ENCODE measurements at places on chromosomes 12 and 14. TPM values are rescaled to one million over a fixed set of nuclear protein-coding genes. Genes with fewer than 3 reads are reported as not detected.

Gene FAM90A1
- total RNA-seq: not detected

Gene ATF7
- 14.8 TPM for total RNA-seq

Gene PGF
- 3.5 TPM for total RNA-seq

Gene P3H3
- 3.1 TPM for total RNA-seq

Gene GPR84
- total RNA-seq: 0.29 TPM

Gene MANSC4
- not detected for total RNA-seq

Gene SLC35F4
- not detected for total RNA-seq

Gene MYL2
- total RNA-seq: not detected

- no peak overlapping the region for H3K27ac ChIP-seq
- no peaks in the 10 kb centered on the region for H3K27me3 ChIP-seq
- H3K4me1 ChIP-seq: no peaks in the 10 kb centered on the region
- H3K36me3 ChIP-seq: no peaks in the 10 kb centered on the region
- DNase-seq: no peak
Measured at GRCh38 chr12:110858848-110859247, 12.1 kb downstream of the CCDC63 start.

DNA sequence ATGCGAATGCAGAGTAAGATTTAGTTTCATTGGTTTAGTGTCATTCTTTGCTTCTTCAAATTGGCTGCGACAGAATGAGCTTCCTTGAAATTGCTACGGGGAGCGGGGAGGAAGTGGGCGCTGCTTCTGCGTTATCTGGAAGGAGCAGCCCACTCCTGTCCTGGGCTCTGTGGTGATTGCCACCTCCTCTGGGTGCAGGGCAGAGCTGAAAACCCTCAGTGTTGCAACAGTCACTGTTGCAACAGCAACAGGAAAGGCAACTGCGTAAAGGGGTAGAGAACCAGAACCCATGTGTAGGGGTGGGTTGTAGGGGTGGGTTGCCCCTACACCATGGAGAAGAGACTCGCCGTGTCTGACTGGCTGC, 57.7 kb downstream of the MAX start:
- DNase-seq: no peak
- H3K36me3 ChIP-seq: no peaks in the 10 kb centered on the region
- H3K4me1 ChIP-seq: peaks cover 8% of the 10 kb centered on the region
- no peak overlapping the region for H3K27ac ChIP-seq
- H3K27me3 ChIP-seq: no peaks in the 10 kb centered on the region

DNA sequence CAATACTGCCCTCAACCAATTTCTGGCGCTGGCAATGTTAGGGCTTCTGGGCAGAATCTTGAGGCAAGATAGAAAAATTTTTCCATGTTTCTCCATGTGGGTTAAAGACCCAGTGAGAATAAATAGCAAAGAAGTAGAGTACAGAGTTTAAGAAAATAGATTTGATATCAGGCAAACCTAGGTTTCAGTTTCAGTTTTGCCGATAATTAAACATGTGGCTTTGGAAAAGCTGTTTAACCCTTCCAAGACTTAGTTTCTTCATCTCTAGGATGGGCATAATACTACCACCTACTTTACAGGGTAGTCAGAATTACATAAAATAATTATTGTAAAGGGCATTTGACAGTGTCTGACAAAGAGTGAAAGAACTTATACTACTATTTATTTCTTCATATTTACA, 360.4 kb downstream of the PCNX1 start:
- H3K36me3 ChIP-seq: no peaks in the 10 kb centered on the region
- no peaks in the 10 kb centered on the region for H3K4me1 ChIP-seq
- H3K27me3 ChIP-seq: no peaks in the 10 kb centered on the region
- no peak overlapping the region for H3K4me3 ChIP-seq

DNA sequence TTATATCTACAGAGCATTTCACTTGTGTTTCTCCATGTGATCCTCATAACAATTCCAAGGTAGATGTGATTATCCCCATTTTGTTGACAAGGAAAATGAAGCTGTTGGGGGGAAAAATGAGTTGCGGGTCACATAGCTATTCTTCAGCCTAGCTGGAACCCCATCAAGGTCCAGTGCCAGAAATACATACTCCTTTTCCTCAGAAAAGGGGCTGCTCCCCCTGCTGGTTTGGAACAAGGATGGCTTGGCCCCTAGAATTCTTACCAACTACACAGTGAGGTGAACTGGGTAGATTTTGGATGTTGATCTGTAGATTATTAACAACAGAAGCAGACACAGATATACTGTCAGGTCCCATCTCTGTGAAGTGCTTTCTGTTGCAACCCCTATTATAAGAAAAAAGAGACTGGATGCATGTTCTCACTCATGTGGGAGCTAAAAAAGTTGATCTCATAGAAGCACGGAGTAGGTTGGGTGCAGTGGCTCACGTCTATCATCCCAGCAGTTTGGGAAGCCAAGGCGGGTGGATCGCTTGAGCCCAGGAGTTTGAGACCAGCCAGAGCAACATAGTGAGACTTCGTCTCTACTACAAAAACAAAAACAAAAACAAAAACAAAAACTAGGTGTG, 8.9 kb downstream of the IKZF4 start:
- H3K4me1 ChIP-seq: peaks cover 9% of the 10 kb centered on the region
- peak; percentile 84 for DNase-seq
- H3K27me3 ChIP-seq: no peaks in the 10 kb centered on the region
- H3K36me3 ChIP-seq: no peaks in the 10 kb centered on the region

- H3K4me3 ChIP-seq: peak within 1 kb of the TSS; percentile 78
- no peaks in the 10 kb centered on the region for H3K36me3 ChIP-seq
- H3K4me1 ChIP-seq: peaks cover 20% of the 10 kb centered on the region
- no peak within 1 kb of the TSS for H3K27ac ChIP-seq
Measured at GRCh38 chr14:61321385-61322010, at the start of gene PRKCH. Gene PRKCH, plus strand, starts transcription at chr14:61321579. Its CDS starts 523 bp downstream, at chr14:61322102.

- peaks cover 8% of the 10 kb centered on the region for H3K4me1 ChIP-seq
- H3K27me3 ChIP-seq: no peaks in the 10 kb centered on the region
- H3K27ac ChIP-seq: peak overlapping the region; percentile 3
- no peak overlapping the region for H3K4me3 ChIP-seq
Measured at GRCh38 chr14:95218472-95219193, 61.3 kb upstream of the DICER1 start.

- no peak for DNase-seq
- no peaks in the 10 kb centered on the region for H3K27me3 ChIP-seq
- H3K4me3 ChIP-seq: no peak overlapping the region
- no peaks in the 10 kb centered on the region for H3K4me1 ChIP-seq
Measured at GRCh38 chr14:71994416-71994815, 62.2 kb downstream of the RGS6 start.

- no peak overlapping the region for H3K4me3 ChIP-seq
- H3K27ac ChIP-seq: no peak overlapping the region
- no peaks in the 10 kb centered on the region for H3K36me3 ChIP-seq
- H3K27me3 ChIP-seq: no peaks in the 10 kb centered on the region
- peaks cover 25% of the 10 kb centered on the region for H3K4me1 ChIP-seq
Measured at GRCh38 chr12:70964867-70965510, 44.5 kb upstream of the PTPRR start.

GRCh38 chr12:126385785-126386184, 1320.5 kb downstream of the AACS start:
- no peak overlapping the region for H3K4me3 ChIP-seq
- H3K27me3 ChIP-seq: no peaks in the 10 kb centered on the region
- no peak overlapping the region for H3K27ac ChIP-seq

DNA sequence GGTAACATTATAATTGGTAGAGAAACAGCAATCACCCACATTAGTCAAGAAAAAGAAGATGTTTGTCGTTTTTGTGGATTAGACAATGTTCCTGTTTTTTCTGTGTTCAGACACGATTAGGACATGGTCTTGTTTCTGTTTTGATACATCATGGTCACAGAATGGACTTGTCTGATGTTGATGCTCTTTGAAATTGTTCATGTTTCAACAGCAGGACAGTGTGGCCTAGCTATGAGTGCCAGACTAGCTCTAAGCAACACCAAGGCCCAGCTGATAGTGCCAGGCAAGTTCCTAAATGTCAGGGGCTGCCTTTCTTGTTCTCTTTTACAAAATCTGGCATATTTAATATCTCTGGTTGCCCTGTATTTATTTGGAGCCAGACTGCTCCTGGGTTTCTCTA, 40.9 kb upstream of the TOMM20L start:
- H3K36me3 ChIP-seq: peaks cover 61% of the 10 kb centered on the region
- no peak overlapping the region for H3K4me3 ChIP-seq
- H3K27me3 ChIP-seq: no peaks in the 10 kb centered on the region
- H3K4me1 ChIP-seq: peaks cover 13% of the 10 kb centered on the region
- no peak for DNase-seq
- H3K27ac ChIP-seq: no peak overlapping the region

DNA sequence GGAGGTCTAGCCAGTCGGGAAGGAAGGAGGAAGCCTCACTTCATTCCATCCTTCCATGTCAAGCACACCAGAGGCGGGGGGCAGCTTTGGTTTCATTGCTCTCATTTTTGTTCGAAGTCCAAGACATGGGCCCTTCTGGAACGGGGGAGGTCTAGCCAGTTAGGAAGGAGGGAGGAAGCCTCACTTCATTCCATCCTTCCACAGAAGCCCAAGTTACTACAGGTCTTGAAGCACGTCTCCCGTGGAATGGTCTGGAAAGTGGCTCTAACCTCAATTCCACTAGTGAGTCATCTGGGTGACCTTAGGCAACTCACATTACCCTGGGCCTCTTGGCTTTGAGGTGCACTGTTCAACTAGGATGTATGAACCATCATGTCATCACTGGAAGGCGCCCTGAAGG, 156.3 kb downstream of the NTF3 start:
- H3K27me3 ChIP-seq: no peaks in the 10 kb centered on the region
- no peaks in the 10 kb centered on the region for H3K36me3 ChIP-seq
- no peak overlapping the region for H3K27ac ChIP-seq
- no peak for DNase-seq
- H3K4me3 ChIP-seq: no peak overlapping the region

GRCh38 chr14:32473464-32473855, 144.4 kb downstream of the AKAP6 start:
- H3K36me3 ChIP-seq: no peaks in the 10 kb centered on the region
- no peak overlapping the region for H3K4me3 ChIP-seq
- H3K27me3 ChIP-seq: no peaks in the 10 kb centered on the region
- DNase-seq: no peak

- H3K36me3 ChIP-seq: no peaks in the 10 kb centered on the region
- H3K27me3 ChIP-seq: no peaks in the 10 kb centered on the region
- no peak overlapping the region for H3K27ac ChIP-seq
- no peaks in the 10 kb centered on the region for H3K4me1 ChIP-seq
- no peak for DNase-seq
Measured at GRCh38 chr12:98260276-98260675, 255.1 kb upstream of the TMPO start.

GRCh38 chr12:88638966-88639760, 58.9 kb upstream of the KITLG start:
- no peaks in the 10 kb centered on the region for H3K4me1 ChIP-seq
- no peak overlapping the region for H3K4me3 ChIP-seq
- H3K27ac ChIP-seq: no peak overlapping the region
- H3K27me3 ChIP-seq: 0 out of 2 replicates have a peak, but pooled peaks cover 1% of the 10 kb centered on the region
- no peak for DNase-seq

GRCh38 chr12:124556074-124556466, 11.3 kb downstream of the NCOR2 start:
- peaks cover 78% of the 10 kb centered on the region for H3K4me1 ChIP-seq
- DNase-seq: no peak
- no peak overlapping the region for H3K27ac ChIP-seq
- H3K36me3 ChIP-seq: peaks cover 4% of the 10 kb centered on the region

GRCh38 chr12:123530668-123531067, 2.9 kb downstream of the RILPL1 start:
- H3K4me1 ChIP-seq: no peaks in the 10 kb centered on the region
- no peaks in the 10 kb centered on the region for H3K36me3 ChIP-seq
- H3K27ac ChIP-seq: no peak overlapping the region
- DNase-seq: no peak
- no peak overlapping the region for H3K4me3 ChIP-seq

GRCh38 chr14:94144765-94145164, 15.4 kb upstream of the IFI27L2 start:
- H3K4me1 ChIP-seq: no peaks in the 10 kb centered on the region
- no peaks in the 10 kb centered on the region for H3K27me3 ChIP-seq
- H3K27ac ChIP-seq: no peak overlapping the region

DNA sequence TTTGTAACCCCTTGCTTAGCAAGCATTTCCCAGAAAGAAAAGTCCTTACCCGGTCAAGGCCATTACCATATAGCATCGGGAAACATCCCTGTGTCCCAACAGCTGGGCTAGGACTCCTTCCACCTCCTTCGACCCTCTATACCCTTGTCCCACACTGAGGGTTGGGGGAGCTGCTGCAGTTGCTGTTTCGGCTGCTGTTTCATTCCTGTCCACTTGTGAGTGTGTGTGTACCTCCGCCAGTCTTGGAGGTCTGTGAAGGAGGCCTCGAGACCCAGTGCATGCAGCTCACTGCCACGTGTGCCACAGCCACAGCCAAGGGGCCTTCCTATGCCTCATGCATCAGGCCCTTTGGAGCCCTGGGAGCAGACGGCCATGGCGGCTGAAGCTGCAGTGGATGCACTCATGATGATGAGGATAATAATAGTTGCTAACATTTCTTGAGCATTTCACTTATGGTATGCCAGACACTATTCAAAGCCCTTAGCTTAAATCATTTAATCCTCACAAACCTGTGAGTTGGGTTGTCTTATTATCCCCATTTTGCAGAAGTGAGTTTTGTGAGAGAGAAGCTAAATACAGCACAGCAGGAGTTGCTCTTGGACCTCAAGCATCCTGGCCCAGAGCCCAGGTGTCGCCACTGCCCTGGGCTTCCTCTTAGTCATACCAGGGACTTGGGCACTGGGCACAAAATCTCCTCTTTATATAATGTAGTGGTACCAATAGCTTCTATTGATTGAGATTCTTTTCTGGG, 156.5 kb downstream of the PRKCH start:
- peak overlapping the region; percentile 18 for H3K4me3 ChIP-seq
- peaks cover 64% of the 10 kb centered on the region for H3K4me1 ChIP-seq
- peak; percentile 84 for DNase-seq

DNA sequence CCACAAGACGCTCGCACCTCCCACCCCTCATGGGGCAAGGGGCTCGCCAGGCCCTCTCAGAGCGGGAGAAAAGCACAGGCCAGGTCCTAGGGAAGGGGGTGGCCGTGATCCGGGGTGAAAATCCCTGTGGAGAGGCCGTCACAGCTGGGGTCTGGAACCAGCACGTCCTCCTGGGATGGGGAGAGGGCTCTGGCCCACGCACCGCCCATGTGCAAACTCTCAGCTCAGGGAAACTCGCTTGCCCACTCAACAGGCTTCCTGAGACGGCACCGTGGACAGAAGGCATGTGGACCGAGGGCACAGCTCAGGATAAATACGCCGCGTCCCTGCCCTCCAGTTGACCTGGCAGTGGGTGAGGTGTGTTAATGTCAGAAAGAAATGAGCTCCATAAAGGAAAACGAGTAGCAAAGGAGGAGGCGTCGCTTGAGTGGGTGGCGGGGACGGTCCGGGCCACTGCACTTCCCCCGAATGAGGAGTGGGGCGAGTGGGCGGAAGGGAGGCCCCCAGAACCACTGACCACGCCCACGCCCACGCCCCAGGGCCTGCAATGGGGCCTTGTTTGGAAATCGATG, 57.6 kb upstream of the GALNT9 start:
- no peaks in the 10 kb centered on the region for H3K36me3 ChIP-seq
- DNase-seq: no peak
- no peak overlapping the region for H3K27ac ChIP-seq
- H3K27me3 ChIP-seq: no peaks in the 10 kb centered on the region
- no peak overlapping the region for H3K4me3 ChIP-seq
- H3K4me1 ChIP-seq: no peaks in the 10 kb centered on the region

GRCh38 chr12:49539406-49540228, 787 bp downstream of the KCNH3 start:
- peaks cover 31% of the 10 kb centered on the region for H3K4me1 ChIP-seq
- no peak overlapping the region for H3K4me3 ChIP-seq
- H3K27ac ChIP-seq: no peak overlapping the region
- H3K27me3 ChIP-seq: no peaks in the 10 kb centered on the region
- no peak for DNase-seq

- H3K4me3 ChIP-seq: no peak overlapping the region
- H3K27ac ChIP-seq: no peak overlapping the region
- H3K4me1 ChIP-seq: no peaks in the 10 kb centered on the region
- peak; percentile 55 for DNase-seq
- no peaks in the 10 kb centered on the region for H3K27me3 ChIP-seq
Measured at GRCh38 chr12:65313719-65314317, 35.3 kb downstream of the MSRB3 start.
